ENCODE measurements at places on chromosomes 16 and 17. TPM values are rescaled to one million over a fixed set of nuclear protein-coding genes. Genes with fewer than 3 reads are reported as not detected.
A peak's percentile ranks its signal among the peaks of the same experiment; 100 is the strongest.

DNA sequence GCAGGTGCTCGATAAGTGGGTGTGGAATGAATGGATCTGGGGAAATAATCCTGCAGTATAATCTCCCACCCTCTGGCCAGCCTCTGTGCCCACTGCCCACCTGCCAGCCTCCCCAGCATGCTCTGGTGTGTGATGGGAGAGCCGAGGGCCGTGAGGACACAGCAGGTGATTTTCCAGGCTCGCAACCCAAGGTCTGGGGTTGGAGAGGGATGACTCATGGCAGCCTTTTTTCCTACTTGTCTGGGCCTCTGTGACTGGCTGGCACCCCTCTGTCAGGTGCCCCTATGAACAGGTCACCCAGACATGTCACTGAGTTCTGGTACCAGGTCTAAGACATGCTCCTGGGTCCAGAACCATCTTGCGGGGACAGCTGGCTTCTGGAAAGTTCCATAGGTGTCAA, 385.7 kb upstream of the TNRC6C start:
- DNase-seq, result no peak

- DNase-seq, result no peak
Observed at GRCh38 chr16:86783636-86784626, 205.6 kb downstream of the FOXL1 start.

DNA sequence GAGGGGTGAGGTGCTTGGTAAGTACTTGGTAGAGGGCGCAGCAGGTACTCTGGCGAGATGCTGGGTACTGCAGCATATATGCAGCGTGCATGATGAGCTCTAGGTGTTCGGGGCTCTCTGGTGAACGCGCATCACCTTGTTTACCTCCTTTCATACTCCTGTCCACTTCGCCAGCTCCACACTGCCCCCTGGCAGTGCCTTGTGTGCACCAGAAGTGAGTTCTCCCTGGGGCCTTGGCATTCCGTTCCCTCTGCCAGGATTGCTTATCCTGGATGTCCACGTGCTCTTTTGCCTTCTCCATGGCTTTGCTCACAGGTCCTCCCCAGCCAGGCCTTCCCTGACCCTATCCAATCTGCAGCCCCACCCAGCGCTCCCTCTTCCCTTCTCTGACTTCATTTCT, 154.2 kb downstream of the MRM1 start:
- DNase-seq, result peak; percentile 50

Gene LRRC37A
- total RNA-seq, result 4.6 TPM

DNA sequence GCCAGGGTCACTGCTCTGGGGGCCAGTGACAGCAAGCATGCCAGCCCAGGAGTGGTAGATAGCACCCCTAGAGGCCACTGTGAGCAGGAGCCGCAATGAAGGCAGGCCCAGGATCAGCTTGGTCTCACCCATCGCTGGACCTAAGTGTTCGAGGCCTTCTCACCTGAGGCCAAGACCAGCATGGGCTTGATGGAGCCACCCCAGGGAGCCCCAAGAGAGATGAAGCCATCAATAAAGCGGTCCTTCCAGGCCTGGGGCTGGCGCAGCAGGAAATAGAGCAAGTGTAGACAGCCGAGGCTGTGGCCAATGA, 1.8 kb downstream of the LCAT start:
- DNase-seq, result peak; percentile 46

GRCh38 chr16:12617401-12617819, 186.3 kb downstream of the CPPED1 start:
- DNase-seq, result no peak

DNA sequence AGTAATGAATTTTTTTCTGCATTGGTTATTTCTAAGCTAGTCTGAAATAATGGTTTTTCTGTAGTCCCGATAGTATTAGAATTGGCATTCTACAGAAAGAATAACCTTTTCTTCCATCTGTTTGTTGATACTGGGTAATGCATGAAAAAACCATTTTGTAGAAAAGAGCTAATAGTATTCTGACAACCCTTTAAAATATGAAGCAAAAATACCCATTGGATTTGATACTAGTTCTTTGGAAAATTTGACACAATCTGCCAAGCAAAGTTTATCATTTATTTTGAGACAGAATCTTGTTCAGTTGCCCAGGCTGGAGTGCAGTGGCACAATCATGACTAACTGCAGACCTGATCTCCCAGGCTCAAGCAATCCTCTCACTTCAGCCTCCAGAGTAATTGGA, 366.8 kb upstream of the MON1B start:
- no peak for DNase-seq

- DNase-seq, result no peak
Observed at GRCh38 chr17:43020030-43020621, 2.1 kb downstream of the VAT1 start.

- DNase-seq, result no peak
Observed at GRCh38 chr17:34776456-34777443, 184.5 kb downstream of the CCT6B start.

DNA sequence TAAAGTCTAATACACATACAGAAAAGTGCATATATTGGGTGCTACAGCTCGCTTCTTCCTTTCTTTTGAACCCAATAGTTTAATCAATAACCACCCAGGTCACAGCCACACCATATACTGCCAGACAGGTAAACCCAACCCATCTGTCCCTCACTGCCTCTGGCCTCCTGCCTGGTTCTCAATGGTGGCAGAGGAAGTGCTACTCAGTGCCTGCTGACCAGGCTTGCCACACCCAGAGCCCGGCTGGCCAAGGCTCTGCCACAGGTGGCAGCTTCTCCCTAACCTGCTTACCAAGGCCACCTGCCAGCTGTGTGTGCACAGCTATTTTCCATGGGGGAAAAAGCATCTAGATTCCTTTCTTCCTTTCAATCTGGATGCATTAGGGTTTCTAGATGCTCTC, 584 bp downstream of the PMP22 start:
- no peak for DNase-seq

- DNase-seq, result peak; percentile 74
Observed at GRCh38 chr17:45316434-45317110, at the start of gene MAP3K14. Gene MAP3K14, minus strand, starts transcription at chr17:45317020. Its CDS starts 26,275 bp downstream, at chr17:45290745.

Gene CCL13
- total RNA-seq, result not detected

DNA sequence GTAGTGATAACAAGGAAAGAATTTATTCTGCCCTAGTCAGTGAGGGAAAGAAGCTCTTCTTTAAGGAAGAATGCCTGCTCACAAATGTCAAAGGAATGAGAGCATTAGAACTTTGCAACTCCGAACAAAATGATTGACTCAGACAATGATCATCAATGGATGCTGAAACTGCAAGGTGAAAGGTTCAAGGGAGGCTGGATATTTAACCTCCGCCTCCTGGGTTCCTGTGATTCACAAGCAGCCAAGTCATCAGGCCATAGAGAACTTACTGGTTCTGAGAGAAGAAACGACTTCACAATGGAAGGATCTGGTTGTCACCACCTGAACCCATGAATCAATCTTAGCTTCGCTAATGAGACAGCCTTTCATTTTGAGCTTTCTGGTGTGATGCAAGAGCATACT, 16.0 kb upstream of the SCNN1B start:
- DNase-seq, result no peak

Gene ZNF469
- 0.28 TPM for total RNA-seq

DNA sequence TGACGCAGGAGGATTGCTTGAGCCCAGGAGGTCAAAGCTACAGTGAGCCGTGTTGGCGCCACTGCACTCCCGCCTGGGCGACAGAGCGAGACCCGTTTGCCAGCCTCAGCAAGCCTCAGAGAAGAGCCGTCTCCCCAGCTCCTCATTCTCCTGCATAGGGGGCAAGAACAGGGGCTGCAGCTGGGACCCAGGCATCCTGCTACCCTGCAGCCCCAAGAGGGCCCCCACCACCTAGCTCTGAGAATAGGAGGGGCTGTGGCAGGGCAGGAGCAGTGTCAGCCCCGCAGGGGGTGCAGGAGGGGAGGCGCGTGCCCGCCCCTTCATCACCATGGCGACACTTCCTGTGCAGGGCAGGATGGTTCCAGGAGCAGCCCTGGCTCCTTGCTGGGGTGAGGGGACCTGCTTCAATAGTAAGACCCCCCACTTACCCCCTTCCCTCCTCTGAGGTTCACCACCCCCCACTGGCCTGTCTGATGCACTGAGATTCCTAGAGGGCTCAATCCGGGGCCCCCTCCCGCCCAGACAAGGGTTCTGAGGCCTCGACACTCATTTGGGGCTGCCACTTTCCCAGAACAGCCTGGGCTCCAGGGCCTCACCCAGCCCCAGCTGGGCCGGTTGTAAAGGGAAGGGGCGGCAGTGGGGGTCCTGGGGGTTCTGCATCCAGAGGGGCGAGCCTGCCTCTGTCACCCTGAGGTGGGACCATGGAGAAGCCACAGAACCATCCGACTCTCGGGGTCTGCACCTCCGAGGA, 20.2 kb downstream of the VASN start:
- no peak for DNase-seq

Gene KRTAP16-1
- 0.13 TPM for total RNA-seq

DNA sequence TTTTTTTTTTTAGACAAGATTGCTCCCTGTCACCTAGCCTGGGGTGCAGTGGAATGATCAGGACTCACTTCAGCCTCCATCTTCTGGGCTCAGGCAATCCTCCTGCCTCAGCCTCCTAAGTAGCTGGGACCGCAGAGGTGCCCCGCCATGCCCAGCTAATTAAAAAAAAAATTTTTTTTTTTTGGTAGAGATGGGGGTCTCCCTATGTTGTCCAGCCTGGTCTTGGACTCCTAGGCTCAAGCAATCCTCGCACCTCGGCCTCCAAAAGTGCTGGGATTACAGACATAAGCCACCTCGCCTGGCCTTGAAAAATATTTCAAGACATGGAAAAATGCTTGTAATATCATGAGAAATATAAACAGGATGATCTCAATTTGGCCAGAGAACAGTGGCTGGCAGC, 42.9 kb downstream of the HAPSTR1 start:
- peak; percentile 9 for DNase-seq

DNA sequence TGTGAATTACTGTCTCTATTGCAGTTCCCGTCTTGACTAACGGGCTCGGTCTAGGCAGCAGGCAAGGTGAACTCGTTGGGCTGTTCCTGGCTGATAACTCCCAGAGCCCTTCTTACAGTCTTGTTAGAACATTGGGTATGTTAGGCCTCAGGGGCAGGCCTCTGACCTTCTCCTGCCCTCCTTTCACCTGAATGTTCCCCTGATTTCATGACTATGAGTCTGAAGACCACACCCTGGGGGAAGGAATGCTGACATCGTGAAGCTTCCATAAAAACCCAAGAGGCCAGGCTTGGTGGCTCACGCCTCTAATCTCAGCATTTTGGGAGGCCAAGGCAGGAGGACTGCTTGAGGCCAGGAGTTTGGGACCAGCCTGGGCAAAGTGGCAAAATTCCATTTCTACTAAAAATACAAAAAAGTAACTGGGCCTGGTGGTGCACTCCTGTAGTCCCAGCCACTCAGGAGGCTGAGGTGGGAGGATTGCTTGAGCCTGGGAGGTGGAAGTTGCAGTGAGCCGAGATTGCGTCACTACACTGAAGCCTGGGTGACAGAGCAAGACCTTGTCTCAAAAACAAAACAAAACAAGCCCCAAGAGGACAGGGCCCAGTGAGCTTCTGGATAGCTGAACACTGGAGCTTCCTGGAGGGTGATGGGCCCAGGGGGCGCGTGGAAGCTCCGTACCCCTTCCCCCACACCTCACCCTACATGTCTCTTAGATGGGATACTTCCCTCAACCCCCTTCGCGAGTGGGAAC, 47.8 kb upstream of the FBXO47 start:
- no peak for DNase-seq

DNA sequence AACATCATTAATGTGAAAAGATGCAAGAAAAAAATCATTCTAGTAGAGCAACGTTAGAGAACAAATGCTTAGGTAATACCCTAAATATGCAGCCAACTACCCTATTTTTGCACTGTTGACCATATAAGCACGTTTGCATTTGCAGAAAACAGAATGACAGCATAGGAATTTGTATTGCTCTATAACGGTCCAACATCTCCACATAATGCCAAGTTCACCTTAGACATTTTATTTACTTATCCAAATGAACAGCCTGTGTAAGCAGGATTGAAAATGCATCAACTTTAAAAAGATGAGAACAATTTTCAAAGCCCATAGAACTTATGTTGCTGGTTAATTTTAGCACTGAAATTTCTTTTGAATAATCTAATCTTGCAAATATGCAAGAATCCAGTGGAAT, 19.1 kb upstream of the RSL1D1 start:
- DNase-seq, result no peak

GRCh38 chr16:78775161-78775561, 675.7 kb downstream of the WWOX start:
- DNase-seq, result peak; percentile 72

Gene MYL4
- total RNA-seq, result not detected

- DNase-seq, result no peak
Observed at GRCh38 chr17:59846394-59847165, 46.2 kb downstream of the TUBD1 start.

GRCh38 chr16:87713451-87714229, 52.1 kb downstream of the KLHDC4 start:
- peak; percentile 80 for DNase-seq

Gene NETO2
- total RNA-seq, result 10.4 TPM

Gene CHAD
- not detected for total RNA-seq

GRCh38 chr16:11634312-11634711, 33.9 kb upstream of the SNN start:
- DNase-seq, result no peak

DNA sequence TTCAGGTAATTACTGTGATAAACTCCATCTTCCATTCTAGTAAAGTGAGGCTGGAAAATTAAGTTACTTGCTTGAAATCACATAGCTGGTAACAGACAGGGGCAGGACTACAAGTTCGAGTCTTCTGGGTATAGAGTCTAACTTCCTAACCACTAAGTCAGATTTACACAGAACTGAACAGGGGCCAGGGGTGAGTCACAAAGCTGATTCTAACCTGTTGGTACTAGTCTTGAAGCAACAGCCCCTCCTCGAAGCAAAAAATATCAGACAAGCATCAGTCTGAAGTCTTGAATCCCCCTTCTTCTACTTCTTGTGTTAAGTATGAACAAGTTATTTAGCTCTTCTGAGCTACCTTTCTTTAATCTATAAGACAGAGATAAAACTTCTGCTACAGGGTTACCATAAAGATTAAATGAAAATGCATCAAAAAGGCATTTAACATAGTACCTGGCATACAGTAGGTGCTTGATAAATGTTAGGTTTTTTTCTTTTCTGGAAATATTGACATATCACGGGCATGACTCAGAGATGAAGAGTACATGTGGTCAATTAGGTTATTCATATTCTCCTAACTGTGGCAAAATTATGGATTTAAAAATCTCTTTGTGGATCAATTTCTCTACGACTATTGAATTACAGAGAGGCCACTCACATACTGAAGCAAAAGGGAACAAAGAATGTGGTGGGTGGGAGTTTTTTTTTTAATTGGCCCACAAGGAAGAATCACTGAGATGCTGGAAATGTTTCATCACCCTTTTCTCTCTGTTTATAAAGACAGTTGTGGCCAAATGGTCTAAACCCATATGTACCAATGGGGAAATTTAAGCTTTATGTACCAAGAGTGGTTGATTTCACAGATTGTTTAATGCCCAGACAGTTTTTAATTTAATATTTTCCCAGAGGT, 266.9 kb upstream of the DYNLRB2 start:
- DNase-seq, result no peak

Gene MFAP4
- total RNA-seq, result not detected

GRCh38 chr16:70428178-70428998, 10.5 kb downstream of the ST3GAL2 start:
- DNase-seq, result peak; percentile 63

Gene KRT39
- not detected for total RNA-seq

DNA sequence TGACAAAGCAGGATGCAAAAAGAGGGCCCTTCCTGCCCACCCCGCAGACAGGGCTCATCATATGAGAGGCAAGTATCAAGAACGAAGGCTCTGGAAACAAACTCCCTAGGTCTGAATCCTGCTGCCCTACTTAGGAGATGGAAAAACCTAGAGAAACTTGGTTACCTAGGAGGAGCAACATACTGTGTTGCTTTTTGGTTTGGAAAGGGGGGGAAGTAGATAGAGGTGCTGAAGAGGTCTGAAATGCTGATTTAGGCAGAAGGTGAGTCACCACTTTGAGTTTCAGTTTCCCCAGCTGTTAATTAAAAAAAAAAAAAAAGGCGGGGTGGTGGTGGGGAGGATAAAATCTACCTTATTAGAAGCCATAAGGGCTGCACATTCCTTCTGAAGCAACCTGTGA, 1.5 kb downstream of the N4BP1 start:
- DNase-seq, result peak; percentile 42
